ENCODE measurements at places on chromosomes 3 and 15.

- no peak for DNase-seq
These were observed 441.3 kb upstream of the THBS1 start for GRCh38 chr15:39139431-39140059.

DNA sequence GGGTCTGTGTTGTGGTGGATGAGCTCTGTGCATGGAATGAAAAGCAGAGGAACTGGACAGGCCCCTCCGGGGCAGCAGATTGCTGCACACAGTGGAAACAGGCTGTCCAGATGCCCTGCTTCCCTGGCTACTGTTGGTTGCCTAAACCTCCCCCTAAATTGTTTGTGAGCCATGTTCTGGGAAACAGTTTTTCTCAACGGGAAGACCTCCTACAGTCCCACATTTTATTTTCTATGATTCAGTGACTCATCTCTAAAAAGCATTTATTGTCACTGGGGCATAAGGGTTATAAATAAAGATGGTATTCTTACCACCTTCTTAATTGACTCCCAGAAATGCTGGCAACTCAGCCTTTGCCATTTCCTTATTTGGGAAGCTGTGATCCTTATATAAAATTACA is 20.3 kb upstream of the PTPN9 start:
- no peak for DNase-seq

DNA sequence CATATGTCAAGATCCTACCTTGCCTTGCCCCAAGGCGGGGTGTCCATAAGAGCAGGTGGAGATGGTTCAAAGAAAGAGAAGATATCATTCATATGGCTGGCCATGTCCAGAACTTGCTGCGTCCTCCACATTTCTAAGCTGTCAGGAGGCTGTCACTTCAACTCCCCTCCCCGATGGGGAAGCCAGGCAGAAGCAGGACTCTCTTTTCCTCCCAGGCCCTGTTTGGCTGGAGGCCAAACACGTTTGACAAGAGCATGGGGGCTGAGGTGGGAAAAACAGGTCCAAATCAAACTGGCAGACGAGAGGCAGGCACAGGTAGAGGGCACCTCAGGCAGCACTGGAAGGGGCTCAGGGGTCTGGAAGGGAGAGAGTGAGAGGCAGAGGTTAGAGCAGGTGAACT is 37.7 kb downstream of the MESD start:
- DNase-seq, result no peak

GRCh38 chr3:110062716-110063115 is 725.4 kb upstream of the DPPA4 start:
- no peak for DNase-seq

- DNase-seq, result no peak
These were observed 49.0 kb downstream of the POLQ start for GRCh38 chr3:121496786-121497185.

GRCh38 chr15:31275331-31276262 is 51.0 kb upstream of the KLF13 start:
- no peak for DNase-seq

DNA sequence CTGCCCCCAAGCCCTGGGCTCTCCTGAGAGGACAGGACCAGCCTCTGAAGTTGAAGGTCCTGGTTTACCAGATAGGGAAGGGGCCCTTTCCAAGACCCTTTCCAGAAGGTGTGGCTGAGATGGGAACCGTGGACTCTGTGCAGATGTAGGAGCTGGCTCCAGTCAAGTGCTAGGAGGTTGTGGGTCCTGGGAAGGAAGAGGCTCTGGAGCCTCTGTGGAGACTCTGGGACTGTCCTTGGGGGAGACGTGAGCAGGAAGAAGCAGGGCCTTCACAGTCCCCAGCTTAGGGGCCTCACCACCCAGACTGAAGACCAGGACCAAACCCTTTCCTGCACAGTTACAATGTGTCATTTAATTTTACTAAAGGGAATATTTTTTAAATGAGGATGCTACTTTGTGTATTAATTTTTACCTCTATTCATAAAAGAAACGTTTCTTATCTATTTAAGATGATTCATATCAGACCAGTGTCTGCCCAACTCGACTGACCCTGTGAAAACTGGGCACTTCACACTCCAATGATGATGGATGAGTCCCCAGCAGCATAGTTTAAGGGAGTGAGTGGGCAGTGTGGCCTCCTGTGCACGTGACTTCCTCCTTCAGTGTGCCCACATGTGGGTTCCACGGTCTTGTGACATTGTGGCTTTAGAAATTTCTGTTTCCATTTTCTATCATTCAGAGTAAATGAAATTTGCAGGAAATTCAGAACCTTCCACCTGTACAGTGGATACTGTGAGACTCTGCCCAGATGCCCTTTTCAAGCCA is 10.9 kb downstream of the CCR5AS start:
- DNase-seq, result no peak

- DNase-seq, result no peak
These were observed 123.8 kb upstream of the ZBTB20 start for GRCh38 chr3:115270849-115271248.

DNA sequence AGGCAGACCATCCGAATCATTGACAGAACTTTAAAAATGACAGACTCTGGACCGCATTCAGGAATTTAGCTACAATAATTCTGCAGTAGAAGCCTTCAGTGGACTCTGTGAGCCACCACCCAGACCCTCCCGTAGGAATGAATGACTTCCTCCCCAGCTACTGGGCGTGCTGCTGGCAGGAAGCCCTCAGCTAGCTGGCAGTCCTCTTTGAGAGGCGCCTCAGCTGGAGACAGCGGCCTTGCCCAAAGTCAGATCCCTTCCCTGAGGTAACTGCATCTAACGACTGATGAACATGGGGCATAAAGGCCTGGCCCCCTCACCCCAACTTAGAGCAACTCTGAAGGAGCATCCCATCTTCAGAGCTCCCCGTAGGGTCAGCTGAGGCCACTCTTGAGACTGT is 25.8 kb downstream of the CRABP1 start:
- no peak for DNase-seq

GRCh38 chr3:13030684-13031083 is 42.5 kb downstream of the IQSEC1 start:
- no peak for DNase-seq

GRCh38 chr15:42820811-42821210 is 83.9 kb upstream of the CDAN1 start:
- no peak for DNase-seq

GRCh38 chr15:95457520-95457919 is 873.0 kb upstream of the NR2F2 start:
- no peak for DNase-seq
